ENCODE measurements at places on chromosomes 11 and 22. TPM values are rescaled to one million over a fixed set of nuclear protein-coding genes. Genes with fewer than 3 reads are reported as not detected.

The TRIM51 gene
- not detected for total RNA-seq

The C22orf42 gene
- total RNA-seq = not detected

The NFAM1 gene
- not detected for total RNA-seq

The SH3BP1 gene
- 2.0 TPM for total RNA-seq

The SCN3B gene
- total RNA-seq = 0.17 TPM

The FJX1 gene
- 40.0 TPM for total RNA-seq

The C11orf16 gene
- not detected for total RNA-seq

The PTPN5 gene
- total RNA-seq = not detected

The NUP160 gene
- total RNA-seq = 31.5 TPM

The GAL gene
- total RNA-seq = 18.0 TPM

The NTM gene
- not detected for total RNA-seq
